ENCODE measurements at places on chromosomes 3 and 15. TPM values are rescaled to one million over a fixed set of nuclear protein-coding genes. Genes with fewer than 3 reads are reported as not detected.

DNA sequence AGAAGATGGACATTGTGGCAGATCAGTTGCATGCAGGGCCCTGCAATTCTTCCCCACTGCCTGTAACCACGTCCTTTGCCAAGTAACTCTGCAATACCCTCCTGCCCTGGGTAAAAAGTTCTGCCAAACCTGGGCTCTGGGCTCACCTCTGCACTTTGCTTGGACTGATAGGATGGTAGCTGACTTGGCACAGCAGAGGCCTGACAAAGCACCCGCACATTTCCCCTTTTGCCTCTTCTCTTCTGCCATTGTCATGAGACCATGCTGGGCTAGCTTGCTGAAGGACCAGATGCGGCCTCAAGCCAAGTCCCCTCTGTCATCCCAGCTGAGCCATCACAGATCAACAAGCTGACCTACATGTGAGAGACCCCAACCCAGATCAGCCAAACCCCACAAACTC is 122.4 kb downstream of the SMAD6 start:
- no peak for DNase-seq

- DNase-seq: no peak
Observed at GRCh38 chr3:193884652-193885051, 251.3 kb upstream of the HES1 start.

GOLGA8R gene
- polyA plus RNA-seq: not detected

DNA sequence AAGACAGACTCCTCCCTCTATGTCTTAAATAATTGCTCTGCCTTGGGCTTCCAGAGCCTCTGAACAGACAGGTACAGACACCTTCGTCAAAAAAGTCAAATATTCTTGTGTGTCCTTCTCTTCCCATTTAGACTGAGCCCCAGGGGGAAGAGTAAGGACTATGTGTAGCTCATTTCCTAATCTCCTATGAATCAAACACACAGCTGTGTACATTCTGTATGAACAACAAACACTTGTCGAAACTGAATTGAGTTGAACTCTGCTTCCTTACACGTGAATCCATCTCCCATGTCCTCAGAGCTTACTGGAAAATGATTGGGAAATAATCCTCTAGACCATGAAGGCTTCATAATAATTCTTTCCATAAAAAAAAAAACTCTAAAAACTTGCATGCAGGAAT is 80.8 kb downstream of the MOBP start:
- DNase-seq: no peak

- no peak for DNase-seq
Observed at GRCh38 chr3:140494970-140495369, 182.9 kb upstream of the TRIM42 start.

- no peak for DNase-seq
Observed at GRCh38 chr3:124063197-124063909, 71.4 kb upstream of the ROPN1 start.

Data from H1 (cell line).